GM12865 (cell line): ENCODE measurements at places on chromosomes 13 and 19.

DNA sequence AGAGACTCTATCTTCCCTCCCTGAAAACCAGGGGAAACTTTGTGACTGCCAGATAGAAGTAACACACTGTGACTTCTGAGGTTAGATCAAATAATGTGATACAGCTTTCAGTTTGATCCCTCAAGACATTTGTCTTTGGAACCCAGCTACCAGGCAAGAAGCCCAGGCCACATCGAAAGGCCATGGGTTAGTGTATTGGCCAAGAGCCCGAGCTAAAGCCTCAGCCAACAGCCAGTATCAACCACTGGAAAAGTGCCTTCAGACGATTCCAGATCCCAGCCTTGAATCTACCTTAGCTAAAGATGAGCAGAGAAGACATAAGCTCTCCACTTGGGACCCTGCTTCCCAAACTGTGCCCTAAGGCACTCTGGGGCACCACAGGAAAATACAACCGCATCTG, 10.9 kb upstream of the TPTE2 start:
- no peak for DNase-seq

- no peak for DNase-seq
These were observed 148.9 kb upstream of the TMTC4 start for GRCh38 chr13:100823448-100823847.

- DNase-seq, result no peak
These were observed 156.1 kb downstream of the LHFPL6 start for GRCh38 chr13:39446865-39447264.

- no peak for DNase-seq
These were observed 323.0 kb downstream of the DNAJC15 start for GRCh38 chr13:43346427-43346826.

GRCh38 chr19:18203408-18203862, 407 bp downstream of the RAB3A start:
- DNase-seq, result peak; percentile 60

DNA sequence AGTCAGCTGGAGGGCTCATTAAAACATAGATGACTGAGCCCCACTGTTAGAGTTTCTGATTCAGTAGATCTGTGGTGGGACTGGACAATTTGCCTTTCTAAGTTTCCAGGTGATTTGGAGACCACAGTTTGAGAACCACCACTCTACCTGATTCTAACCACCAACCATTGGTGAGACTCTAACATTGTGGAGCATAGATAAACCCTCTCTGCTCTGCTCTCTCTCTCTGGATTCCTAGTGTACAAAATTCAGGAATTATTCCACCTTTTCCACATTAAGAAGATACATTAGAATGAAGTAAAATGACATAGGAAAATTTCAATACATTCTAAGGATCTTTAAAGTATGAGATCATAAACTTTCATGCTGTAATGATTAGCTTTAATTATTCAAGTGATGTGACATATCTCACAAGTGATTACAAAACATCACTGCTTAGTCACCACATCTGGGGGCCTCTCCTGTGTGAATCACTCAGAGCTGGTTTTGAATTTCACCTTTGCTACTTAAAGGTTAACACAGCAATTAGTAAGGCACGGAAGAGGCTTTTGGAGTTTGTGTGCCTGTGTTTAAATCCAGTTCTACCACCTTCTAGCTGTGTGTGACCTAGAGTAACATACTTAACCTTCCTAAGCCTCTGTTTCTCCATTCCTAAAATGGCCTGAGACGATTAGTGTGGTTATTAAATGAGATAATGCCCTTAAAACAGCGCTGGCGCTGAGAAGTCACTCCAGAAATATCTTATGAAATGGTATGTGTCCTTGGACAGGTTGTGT, 78.5 kb upstream of the NBEA start:
- no peak for DNase-seq

GRCh38 chr13:20616059-20616797, 49.3 kb downstream of the IFT88 start:
- DNase-seq, result no peak

DNA sequence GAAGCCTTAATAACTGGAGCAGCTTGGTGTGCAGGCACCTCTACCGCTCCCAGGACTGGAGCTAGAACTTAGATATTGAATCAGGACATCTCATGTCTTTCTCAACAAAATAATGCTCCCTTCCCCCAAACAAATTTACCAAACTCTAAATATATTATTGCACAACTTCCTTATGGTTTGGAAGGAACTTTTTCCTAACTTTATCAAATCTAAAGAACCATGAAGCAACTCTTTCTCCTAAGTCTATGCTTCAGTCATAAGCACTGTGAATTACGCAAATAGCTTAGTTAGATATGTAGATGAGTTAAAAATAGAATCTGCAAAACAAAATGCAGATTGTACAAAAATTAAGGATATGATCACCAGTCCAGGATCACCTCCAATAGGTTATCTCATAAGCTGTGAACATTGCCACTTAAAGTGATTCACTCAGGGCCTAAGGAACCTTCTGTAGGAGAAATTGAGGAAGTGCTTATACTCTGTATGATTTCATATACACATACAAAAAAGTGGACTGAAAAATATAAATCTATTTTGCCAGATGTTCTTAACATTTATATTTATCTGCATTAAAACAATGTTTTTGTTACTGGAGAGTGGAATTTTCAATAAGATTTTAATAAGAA, 20.4 kb upstream of the MAB21L1 start:
- DNase-seq, result no peak

DNA sequence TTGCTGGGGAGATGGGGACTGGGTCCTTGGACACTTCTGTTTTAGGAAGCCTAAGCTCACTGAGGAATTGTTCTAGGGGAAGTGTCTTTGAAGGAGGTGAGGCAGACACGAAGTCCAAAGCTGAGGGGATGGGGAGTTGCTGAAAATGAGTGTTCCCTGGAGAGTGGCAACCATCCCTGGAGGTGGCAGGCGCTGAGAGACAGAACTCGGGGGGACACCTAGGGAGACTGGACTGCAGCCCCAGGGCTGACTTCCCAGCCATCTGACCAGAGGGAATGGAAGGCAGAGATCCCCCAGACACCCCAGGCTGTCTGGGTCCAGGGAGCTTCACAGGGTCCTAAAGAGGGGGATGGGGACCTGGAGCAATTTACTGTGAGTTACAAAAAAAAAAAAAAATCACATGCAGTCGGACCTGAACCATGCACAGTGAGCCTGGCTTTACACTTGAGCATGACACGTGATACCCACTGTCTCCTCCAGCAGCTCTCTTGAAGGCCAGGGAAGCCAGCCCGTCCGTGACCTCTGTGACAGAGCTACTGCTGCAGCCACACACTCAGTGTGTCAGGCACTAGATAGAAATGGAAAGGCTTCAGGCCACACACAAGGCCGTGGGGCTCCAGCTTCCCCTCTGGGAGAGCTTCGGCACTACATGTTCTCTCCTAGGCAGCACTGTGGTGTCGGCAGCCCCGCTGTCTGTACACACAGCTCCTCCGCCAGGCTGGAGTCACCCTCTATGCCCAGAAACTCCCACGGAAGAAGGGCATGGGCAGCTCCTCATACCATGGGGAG, 77.1 kb upstream of the KCTD15 start:
- no peak for DNase-seq

GRCh38 chr19:2542341-2543069, 66.6 kb downstream of the GADD45B start:
- DNase-seq, result peak; percentile 56

DNA sequence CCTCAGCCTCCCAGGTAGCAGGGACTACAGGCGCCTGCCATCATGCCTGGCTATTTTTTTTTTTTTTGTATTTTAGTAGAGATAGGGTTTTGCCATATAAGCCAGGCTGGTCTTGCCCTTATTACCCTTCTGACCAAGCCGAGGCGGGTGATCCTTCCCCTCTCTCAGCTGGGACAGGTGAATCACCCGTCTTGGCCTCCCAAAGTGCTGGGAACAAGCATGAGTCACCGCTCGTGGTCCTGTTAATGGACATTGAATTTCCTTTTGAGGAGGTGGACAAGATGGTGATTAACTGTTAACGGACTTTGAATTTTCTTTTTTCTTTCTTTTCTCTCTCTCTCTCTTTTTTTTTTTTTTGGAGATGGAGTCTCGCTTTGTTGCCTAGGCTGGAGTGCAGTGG, 10.6 kb downstream of the CD70 start:
- no peak for DNase-seq

DNA sequence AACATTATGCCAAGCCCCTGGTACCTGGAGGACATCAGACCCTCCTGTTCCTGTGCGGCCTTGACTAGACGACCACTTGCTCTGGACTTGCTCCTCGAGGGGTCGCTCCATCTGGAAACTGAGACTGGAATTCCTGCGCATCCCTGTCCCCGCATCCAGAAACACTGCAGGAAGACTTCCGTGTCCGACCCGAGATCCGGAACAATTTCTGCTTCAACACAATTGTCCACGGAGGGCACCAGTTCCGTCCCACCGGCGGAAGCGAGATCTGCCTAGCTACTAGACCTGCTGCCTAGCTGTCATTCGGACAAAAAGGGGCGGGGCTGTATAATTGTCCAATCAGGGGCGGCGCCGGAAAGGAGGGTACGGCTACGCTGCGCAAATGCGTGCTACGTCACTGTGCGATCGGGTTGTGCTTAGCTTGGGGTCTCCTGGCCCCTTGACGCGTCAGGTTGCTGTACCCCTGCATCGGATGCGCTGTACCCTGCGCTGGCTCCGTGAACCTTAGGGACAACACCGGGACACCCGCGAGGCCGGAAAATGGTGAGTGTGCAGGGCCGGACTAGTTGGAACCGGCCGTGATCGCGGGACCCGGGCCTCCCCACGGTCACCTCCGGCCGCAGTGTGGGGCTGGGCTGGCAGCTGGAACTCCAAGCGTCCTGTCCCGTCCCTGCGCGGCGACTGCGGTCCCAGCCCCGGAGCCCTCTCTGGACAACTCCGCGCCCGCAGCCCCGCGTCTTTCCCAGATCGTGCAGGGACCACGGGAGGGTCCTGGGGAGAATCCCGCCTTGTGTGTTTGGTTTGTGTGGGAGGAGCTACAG, at the start of the genes ZNF490 and ZNF791:
ZNF490 (minus strand) TSS at position 274 of the 821 bp plus-strand sequence; CDS start at position 141, 133 bp downstream.
ZNF791 (plus strand) TSS at position 381 of the 821 bp plus-strand sequence; CDS start at position 541, 160 bp downstream.
- peak; percentile 98 for DNase-seq

DNA sequence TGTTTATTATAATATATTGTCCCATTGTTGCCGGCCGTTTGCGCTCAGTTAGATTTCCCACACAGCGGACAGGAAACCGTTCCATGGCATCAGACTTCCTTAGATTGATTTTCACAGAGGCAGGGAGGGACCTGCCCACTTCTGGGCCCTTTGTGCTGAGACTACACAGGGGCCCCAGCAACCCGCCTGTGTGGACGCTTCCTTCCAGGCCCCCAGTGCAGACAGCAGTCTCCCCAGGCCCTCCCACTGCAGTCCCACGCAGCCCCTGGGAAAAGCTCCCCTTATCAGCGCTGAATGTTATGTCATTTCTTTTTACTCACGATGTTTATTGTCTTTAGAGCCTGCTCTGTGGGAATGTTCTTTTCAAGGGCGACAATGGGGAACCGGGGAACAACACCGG, 351.7 kb upstream of the ARGLU1 start:
- DNase-seq, result no peak

GRCh38 chr19:32208060-32208459, 137.3 kb upstream of the ZNF507 start:
- no peak for DNase-seq

- DNase-seq, result no peak
These were observed 1.3 kb downstream of the CDX2 start for GRCh38 chr13:27967736-27968315.

- no peak for DNase-seq
These were observed 8.2 kb upstream of the LRCH1 start for GRCh38 chr13:46544811-46545210.

GRCh38 chr19:16615808-16616207, 12.2 kb downstream of the MED26 start:
- DNase-seq, result peak; percentile 45

DNA sequence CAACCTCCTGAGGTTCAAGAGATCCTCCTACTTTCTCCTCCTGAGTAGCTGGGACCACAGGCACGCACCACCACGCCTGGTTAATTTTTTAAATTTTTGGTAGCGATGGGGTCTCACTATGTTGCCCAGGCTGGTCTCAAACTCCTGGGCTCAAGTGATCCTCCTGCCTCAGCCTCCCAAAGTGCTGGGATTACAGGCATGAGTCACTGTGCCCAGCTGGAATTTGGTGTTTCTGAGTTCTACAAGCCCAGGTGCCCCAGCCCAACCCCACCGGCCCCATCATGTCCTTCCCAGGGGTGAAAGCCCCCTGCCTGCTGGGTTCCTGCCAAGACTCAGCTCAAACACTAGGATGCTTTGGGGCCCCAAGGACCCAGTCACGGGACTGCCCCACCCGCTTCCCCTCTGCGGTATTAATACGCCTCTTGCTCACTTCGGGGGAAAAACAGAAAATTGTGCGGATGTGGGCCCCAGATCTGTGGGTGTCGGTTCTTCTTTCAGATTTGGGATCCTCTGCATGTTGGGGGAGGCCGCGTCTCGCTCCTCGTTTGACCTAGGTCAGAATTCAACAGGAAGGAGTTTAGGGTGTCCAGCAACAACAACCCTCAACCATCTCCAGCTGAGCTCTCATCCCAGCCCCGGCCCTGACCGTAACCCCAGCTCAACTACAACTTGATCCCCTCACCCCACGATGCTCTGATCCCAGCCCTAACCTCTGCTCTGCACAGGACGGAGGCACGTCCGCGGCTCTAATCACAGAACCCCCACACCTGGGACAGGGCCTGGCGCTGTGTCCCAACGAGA, 3.7 kb upstream of the FCER2 start:
- DNase-seq, result peak; percentile 97

DNA sequence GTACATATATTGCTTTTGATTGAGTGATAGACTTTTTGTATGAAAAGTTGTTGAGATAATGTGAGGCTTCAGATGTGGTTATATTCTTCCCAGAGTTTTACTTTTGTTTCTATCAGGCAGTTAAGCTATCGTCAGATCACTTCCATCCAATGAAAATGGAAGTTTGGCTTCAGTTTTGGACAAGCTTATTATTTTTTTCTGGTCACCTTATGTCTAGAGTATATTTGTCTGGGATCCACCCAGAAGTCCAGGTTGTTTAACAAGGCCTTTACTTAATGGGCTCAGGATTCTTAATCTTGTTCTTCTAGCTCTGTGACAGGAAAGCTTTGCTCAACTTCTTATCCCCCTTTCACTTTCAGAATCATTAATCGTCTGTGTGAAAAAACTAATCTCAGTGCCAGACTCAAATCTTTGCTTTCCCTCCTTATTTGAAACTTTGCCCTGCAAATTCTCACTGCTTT, 150.9 kb downstream of the PDS5B start:
- peak; percentile 58 for DNase-seq

DNA sequence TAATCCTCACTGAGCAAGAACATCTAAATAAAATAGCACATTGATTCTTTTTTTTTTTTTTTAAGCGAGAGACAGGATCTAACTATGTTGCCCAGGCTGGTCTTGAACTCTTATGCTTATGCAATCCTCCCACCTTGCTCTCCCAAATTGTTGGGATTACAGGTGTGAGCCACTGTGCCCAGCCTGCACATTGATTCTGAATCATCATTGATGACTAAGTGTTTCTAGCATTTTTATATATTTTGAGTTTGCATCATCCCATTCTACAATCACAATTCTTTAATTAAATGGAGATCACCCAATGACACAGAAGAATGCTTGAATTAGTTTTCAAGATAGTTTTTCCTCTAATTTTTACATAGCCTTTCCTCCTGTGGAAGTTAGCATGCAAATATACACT, 354.1 kb downstream of the KLF5 start:
- DNase-seq, result no peak

- no peak for DNase-seq
These were observed 22.4 kb downstream of the SIPA1L3 start for GRCh38 chr19:37929355-37929923.
